Non-pigmented ciliary epithelial cell (primary cell): ENCODE measurements at places on chromosomes 11 and 22.
A peak's percentile ranks its signal among the peaks of the same experiment; 100 is the strongest.

DNA sequence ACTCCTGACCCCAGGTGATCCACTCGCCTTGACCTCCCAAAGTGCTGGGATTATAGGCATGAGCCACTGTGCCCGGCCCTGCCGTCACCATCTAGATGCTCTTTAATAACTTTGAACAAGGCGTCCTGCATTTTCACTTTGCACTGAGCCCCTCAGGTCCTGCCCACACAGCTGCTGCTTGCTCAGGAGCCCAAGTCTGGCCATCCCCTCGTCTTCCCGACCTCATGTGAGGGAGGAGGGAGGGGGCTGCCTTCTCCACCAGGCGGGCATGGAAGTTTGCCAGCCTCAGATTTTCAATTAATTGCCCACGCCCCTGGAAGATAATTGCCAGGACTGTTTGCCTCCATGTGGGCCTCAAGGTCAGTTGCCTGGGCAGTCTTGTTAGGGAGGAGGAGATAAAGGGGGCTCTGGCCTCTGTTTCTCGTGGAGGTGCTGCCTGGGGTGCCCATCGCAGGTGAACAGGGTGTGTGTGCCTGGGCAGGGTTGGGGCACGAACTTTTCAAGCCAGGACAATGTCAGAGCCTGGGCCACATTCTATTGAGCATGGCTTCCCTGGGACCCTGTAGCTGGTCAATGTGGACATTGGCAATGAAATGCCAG lies 27.9 kb upstream of the MYEOV start:
- no peak for DNase-seq

DNA sequence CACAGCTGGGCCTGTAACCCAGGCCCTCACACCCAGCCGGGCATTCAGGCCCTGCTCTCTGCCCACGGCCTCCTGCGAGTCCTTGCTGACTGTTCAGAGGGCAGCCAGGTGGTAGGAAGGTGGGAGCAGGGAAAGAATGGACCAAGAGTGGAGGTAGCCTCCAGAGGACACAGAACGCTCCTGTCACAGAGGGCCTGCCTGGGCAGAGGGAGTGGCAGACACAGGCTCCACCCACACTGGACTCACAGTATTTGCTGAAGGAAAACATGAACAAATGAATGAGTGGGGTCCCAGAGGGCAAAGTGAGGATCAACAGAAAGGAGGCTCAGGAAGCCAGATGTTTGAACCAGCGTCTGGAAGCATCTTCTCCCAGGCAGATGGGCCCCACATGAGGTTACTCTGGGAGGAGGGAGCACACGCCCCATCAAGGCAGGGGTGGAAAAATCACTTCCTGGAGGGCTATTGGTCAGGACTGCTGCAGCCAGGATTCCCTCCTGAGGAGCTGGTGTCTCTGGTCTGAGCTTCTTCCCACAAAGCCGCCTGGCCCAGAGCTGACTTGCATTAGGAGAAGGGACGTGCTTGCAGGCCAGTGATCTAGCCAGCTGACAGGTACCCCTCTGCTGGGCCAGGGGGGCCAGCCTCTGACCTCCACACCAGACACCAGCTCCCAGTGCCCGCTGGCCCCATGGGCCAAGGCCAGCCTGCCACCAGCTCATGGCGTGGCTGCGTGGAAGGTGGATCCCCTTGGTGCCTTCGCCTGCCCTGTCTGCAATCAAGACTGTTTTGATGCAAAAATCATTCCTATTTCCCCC lies 84.0 kb downstream of the THAP12 start:
- no peak for DNase-seq

DNA sequence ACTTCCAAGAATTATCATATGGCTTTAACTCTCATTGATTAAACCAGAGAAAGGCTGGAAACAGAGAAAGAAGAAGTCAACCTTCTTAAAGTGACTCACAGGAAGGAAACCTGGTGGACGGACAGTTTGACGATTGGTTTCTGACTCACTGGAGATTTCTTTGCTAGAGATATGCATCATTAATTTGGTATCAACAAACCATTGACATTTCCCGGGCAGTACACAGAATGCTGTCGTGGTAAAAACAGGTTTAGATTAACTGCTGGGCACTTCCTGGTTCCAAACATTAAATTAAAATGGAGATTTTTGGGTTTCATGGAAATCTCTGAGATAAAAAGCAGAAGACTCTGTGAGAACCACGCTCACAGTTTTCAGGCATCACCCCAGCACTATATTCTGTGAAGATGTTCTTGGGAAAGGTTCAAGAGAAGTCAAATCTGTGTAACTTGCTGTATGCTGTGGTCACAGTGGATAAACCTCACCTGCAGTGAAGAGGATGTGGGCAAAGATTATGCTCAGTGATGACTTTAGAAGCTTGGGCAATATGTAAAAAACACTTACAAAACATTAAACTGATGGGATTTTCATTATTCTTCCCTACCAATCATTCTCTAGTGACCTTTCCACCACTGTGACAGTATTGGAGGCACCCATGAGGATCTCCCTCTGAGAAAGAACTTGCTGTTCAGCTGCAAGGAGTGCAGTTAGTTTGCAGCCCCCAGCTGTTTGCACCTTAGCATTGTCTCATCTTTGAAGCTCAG lies 61.1 kb upstream of the CD44 start:
- no peak for DNase-seq

DNA sequence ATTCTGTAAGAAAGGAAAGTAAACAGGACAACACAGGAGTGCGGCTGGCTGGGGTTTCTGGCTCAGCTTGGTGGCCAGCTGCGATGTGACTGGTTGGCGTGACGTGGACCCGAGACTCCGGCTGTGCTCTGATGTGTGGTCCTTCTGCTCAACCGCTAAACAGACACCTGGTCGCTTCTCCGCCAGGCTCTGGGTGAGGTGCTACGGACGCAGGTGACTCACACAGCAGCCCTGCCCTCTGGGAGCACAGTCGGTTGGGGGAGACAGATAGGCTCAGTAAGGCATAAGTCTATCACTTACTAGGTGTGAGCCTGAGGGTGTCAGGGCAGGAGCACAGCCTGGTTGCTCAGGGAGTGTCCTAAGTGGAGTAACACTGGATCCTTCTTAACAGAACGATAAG lies 8.2 kb downstream of the RTL6 start:
- no peak for DNase-seq

DNA sequence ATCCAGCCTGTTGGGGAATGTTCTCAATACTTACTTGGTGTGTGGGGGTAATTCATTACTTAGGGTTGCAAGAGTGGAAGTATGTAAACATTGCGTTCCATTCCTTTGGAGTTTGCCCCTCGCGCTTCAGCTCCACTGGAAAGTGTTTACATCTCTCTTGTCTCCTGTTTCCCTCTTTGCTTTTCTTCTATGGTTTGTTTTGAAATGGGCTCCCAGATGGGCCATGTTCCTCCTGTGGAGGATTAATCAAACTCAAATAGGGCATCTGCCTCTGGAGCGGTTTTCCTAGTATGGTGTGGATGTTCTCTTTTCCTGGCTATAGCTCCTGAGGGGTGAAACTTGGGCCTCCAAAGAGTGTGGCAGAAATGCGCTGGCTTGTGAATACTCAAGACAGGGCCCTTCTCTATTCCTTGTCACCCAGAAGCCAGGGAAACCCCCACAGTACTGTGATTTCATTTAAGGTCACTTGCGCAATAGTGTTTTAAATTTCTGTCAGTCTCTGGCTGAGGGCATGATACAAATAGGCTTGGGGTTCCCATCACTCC lies 51.9 kb downstream of the CD44 start:
- no peak for DNase-seq

DNA sequence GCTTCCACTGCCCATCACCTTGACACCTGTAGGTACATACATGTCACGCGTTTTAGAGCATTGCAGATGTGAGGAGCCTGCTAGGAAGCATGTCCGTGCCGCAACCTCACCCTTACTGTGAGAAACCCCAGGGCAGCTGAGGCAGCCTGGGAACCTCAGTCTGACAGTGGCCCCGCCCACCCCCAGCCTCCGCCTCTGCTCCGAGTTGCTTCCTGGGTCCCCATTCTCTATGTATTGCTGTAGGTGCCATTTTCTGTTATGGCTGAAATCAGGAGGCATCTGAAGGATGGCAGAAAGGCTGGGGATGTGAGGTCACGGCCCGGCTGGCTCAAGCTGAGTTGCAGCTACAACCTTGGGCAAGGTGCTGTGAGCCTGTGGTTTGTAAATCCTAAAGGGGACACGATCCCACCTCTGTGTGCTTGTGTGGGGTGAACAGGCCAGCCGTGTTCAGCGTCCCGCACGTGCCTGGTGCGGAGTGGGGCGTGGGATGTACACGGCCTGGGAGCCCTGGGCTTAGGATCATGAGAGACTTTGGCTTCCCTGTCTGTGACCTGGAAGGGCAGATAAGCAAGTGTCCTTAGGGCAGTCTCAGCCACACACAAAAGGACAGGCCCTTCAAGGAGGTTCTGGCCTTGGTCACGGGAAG lies 102.7 kb downstream of the PHF21B start:
- DNase-seq: no peak

- DNase-seq: no peak
Measured at GRCh38 chr11:130700092-130700491, 216.2 kb downstream of the SNX19 start.

- DNase-seq: no peak
Measured at GRCh38 chr11:10792385-10793068, 16.2 kb downstream of the EIF4G2 start.

DNA sequence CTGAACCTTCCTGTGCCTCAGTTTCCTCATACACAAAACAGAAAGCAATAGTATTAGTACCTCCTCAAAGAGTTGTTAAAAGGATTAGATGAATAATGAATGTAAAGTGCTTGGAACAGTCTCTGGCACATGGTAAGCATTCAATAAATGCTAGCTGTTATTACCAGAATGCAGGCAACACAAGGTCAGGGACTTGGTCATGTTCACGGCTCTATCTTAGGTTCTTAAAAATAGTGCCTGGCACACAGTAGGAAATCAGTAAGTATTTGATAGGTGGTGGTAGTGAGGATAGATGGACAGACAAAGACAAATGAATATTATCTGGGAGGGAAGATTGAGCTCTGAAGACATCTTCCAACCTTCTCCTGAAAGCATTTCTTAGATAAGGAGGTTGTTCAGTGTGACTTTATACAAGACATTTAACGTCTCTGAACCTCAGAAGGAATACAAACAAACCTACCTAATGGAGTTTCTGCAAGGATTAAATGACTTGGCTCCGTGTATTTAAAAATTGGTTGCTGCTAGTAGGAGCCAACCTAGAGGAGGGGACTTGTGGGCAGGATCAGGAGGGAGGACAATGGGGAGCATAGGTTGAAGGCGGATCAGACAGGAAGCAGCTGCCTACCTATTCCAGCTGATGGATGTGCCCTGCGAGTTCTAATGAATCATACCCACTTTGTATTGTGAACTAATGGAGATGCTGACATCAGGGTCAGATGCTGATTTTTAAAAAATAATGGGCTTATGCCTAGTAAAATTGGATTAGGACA lies 94.1 kb downstream of the DBX1 start:
- DNase-seq: no peak

GRCh38 chr11:118740892-118741291 lies 50.1 kb downstream of the DDX6 start:
- no peak for DNase-seq

- no peak for DNase-seq
Measured at GRCh38 chr11:68468217-68468828, 7.8 kb downstream of the PPP6R3 start.

- DNase-seq: no peak
Measured at GRCh38 chr22:49432897-49433443, 394.7 kb downstream of the BRD1 start.

- DNase-seq: no peak
Measured at GRCh38 chr11:92388380-92388779, 163.8 kb downstream of the FAT3 start.

- no peak for DNase-seq
Measured at GRCh38 chr11:32388871-32389770, 46.2 kb downstream of the WT1 start.

DNA sequence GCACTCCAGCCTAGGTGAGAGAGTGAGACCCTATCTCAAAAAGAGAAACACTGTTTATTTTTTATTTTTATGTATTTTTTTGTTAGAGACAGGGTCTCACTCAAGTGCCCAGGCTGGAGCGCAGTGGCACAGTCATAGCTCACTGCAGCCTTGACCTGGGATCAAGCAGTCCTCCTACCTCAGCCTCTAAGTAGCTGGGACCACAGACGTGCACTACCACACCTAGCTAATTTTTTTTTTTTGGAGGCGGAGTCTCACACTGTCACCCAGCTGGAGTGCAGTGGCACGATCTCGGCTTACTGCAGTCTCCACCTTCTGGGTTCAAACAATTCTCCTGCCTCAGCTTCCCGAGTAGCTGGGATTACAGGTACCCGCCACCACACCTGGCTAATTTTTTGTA lies 6.4 kb downstream of the RBX1 start:
- DNase-seq: no peak

DNA sequence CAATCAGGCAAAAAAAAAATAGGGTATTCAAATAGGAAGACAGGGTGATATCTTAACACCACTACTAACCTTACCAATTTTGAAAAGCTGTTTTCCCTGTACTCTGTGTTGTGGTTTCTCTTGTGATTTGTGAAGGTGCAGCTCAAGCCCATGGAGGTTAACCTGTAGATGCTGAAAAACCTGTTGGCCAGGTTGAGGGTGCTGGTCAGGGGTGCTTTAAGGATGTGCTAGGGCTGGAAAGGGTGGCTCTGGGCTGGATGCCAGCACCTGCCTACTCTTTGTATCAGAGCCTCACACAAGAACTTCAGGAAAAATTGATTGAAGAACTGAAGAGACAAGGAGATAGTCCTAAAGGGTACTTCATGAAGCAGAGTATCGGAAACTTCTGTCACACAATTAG lies 18.3 kb upstream of the OR5M8 start:
- no peak for DNase-seq

DNA sequence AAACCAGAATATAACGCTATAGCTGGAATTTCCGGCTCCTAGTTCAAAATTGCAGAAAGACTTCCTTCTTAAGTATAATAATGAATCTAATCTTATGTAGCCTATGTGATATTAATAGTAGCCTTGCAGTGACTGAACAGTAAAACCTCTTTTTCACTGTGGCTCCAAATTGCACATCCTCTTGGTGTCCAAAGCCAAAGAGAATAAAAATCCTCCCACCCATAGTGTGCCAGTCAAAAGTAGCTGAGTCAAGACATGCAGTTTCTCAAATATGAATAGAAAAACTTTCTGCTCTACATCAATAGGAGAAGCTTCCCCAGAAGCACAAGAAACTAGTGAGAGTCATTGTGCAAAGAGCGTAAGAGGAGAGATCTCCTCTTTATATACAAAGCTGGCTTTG lies 76.0 kb upstream of the PICALM start:
- no peak for DNase-seq

DNA sequence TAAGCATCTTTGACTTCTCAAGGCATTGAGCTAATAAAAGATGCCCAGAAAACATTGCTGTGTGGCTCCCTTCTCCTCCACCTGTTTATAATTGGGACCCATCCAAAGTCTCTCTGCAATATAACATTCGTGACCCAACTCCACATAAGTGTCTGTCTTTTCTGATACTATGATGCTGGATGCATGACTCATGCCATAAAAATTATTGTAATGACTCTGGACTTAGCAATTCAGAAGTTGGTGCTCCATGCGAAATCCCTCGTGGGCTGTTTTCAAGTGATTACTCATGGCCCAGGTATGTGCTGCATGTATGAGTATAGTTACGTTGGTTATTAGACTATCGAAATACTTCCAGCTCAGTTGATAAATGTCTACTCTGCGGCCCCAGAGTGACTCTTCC lies 11.7 kb downstream of the FJX1 start:
- peak; percentile 99 for DNase-seq
